Stimulated activated CD4-positive, alpha-beta T cell treated with anti-CD3 and anti-CD28 coated beads, Interleukin-15, amount 100 ng/mL, for 1 hour (primary cell): ENCODE measurements at places on chromosomes 1 and 21.

GRCh38 chr1:174165471-174166137 lies 6.3 kb downstream of the RABGAP1L start:
- DNase-seq = no peak

DNA sequence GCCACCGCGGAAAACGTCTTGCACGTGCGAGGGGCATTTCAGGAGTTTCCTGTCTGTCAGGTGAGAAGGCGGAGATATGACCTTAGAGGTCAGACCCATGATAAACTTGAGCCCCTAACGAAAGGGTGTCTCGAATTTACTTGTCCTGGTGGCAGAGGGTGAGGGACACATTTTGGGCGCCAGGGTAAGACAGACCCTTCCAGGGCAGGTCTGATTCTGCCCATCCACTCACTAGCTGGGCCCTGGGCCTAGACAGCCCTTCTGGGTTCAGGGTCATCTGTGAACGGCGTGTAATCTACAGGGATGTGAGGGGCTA lies 395 bp upstream of the CSRP1 start:
- no peak for DNase-seq

GRCh38 chr1:86184426-86184825 lies 27.9 kb upstream of the COL24A1 start:
- no peak for DNase-seq

DNA sequence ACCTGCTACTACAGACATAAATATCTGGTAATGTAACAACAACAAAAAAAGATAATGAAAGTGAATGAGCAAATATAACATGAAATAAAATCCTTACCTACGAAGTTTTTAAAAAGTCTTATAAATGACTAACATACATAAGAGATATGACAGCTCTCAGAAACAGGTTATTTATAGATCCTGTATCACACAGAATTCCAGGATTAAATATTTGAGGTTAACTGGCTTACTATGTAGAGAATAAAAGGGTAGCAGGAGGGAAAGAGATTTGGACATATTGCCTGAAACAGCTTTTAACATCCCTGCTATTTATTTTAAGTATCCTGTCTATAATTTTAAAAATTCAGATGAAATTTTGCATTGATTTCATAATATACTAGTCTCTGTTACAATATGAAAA lies 16.3 kb downstream of the MYSM1 start:
- DNase-seq = no peak

DNA sequence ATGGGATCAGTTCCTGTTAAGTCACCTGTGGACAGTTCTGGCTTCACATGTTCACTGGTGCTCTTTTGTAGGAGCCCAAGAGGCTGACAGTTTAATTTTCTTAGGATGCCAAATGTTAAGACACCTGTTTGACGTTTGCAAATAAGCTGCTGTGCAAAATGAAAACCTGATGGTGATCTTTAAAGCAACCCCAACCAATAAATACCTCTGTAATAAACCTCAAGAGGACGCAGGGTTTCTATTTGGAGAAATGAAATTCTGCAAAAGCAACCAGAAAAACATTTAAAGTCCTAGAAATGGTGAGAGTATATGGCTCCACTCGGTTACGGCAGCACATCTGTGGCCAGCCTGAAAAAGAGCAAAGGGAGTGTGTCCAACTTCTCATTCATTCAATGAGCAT lies 5.7 kb upstream of the RHEX start:
- no peak for DNase-seq

GRCh38 chr1:220680085-220680687 lies 10.0 kb upstream of the C1orf115 start:
- no peak for DNase-seq

DNA sequence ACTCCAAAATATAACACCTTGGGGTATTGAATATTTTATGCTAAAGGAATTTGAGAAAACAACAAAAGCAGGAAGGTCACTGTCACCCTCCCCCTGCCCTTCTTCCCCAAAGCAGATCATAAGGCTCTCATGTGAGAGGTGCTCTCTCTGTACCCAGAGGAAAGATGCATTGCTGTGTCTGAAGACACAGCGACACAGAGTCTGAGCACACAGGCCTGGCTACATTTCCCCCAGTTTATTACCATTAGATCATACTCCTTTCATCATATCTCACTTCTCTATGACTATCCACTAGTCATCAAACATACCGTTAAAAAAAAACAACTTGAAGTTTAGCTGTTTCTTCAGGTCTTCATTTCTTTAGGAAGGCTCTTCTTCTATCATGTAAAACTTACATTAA lies 127.1 kb downstream of the PPIAL4G start:
- no peak for DNase-seq

DNA sequence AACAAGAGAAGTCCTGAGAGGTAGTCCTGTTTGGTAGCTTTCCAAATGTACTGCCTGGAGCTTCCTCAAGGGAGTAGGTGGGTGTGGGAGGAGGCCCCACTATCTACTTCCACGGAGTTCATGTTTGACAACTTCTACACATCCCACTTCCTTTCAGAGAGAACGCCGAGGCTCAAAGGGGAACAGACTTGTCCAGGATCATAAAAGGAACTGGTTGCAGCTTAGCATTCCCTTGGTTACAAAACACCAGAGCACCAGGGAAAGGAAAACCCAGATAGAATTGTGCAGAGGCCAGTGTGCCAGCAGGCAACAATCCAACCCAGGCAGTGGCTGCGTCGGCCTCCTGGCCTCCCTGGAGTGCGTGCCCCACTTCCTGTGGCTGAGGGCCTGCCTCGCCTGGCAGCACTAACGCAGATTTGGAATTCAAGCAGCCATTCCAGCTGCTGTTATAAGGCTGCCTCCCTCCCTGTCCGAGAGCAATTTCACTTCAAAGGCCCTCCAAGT lies 4.2 kb upstream of the RAP1GAP start:
- DNase-seq = no peak

DNA sequence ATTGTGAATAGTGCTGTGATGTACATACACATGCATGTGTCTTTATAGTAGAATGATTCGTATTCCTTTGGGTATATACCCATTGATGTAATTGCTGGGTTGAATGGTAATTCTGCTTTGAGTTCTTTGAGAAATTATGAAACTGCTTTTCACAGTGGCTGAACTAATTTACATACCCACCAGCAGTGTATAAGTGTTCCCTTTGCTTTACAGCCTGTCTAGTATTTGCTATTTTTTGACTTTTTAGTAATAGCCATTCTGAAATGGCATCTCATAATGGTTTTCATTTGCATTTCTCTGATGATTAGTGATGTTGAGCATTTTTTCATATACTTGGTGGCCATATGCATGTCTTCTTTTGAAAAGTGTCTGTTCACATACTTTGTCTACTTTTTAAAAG lies 54.5 kb upstream of the FAM78B start:
- no peak for DNase-seq

- DNase-seq = no peak
These were observed 6.7 kb upstream of the RSRP1 start for GRCh38 chr1:25253911-25254310.

- DNase-seq = no peak
These were observed 10.9 kb downstream of the NRDC start for GRCh38 chr1:51867479-51868232.

DNA sequence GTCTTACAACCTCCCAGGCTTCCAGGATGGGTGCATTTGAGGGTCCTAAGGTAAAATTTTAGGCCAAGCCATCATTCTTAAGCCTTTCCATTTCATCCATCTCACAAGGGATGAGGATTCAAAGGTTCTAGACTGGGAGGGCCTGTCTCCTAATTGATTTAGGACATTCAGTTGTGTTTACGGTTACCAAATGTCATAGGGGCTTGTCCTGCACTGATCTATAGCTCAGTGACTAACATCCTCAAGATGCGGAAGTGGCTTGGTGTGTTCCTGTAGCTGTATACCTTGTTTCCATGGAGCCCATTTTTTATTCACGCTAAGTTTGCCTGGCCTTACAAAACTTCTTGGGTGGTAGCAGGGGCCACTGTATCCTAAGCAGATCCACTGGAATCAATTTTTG lies 52.8 kb downstream of the DUSP10 start:
- no peak for DNase-seq

- DNase-seq = no peak
These were observed 20.5 kb downstream of the GLIS1 start for GRCh38 chr1:53718443-53718842.

GRCh38 chr1:173995475-173995874 lies 26.7 kb downstream of the RC3H1 start:
- DNase-seq = no peak

DNA sequence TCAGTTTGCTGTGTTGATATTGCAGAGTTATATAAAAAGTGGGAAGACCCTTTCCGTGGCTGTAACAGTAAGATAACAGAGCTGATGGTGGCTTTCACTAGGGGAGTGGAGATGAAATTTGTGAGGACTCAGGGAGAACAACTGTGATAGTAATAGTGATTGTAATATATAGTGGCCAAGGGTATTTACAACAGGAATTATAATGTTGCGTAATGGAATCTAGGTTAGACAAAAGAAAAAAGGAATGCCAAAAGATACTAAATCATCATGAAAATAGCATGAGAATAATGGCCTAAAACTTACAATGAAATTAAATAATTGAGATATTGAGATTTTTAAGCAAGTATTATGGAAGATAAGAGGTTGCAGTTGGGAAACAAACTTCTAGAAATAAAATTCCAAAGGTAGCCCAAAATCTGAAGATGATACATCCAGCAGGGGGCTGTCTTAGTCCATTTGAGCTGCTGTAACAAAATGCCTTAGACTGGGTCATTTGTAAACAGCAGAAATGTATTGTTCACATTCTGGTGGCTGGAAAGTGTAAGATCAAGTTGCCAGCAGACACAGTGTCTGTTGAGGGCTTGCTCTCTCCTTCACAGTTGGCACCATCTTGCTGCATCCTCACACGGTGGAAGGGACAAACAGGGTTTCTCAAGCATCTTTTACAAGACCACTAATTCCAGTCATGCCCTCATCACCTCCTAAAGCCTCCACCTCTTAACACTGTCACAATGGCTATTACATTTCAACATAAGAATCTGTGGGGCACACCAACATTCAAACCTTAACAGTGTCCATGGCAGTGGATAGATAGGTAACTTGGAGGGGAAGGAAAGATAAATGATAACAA lies 711.2 kb downstream of the MRPL39 start:
- DNase-seq = no peak

DNA sequence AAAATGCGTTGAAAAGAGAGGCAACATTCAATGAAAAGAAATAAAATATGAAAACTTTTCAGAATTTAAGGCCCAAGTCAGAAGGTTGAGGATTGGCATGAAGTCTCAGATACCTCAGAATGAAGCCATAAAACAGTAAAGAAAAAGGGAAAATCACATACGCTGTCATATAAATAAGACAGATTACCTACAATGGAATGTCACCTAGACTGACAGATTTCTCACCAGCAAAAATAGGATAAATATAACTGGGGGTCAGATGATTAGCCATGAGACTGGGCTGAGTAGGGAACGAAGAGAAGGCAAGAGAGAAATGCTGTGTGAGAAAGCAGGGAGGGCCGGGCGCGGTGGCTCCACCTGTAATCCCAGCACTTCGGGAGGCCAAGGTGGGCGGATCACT lies 51.6 kb upstream of the DESI2 start:
- DNase-seq = no peak

DNA sequence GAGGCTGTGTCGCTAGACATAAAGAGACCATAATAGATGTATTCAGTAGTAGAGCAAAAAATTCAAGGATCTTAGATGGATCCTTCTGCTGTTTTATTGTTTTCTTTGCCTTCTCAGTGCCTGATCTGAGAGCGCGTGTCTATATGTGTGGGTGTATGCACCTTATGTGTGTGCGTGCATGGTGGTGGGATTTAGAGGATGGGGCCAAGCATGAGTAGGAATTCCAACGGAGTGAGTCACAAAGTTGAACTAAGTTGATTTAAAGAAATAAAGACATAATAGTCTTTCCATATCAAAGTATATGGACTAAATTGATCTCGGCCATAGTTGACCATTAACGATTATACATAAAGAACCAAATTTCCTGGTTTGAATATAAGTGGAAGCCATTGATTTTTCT lies 178.7 kb downstream of the CYYR1 start:
- no peak for DNase-seq

DNA sequence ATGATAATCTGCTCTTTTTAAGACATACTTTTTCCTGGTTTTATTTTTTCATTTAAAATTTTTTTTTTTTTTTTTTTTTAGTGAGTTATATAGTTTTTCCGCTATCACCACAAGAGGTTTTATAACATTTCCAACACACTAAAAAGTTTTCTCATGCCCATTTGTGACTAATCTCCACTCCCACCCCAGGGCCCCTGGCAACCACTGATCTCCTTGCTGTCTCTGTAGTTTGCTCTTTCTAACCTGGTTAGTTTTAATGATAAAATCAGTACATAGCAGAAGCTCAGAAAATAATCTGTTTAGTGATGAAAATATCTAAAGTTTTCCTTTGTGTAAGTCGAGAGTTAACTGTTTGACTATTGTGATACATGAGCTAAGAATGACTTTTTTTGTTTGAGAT lies 41.8 kb downstream of the IARS2 start:
- DNase-seq = no peak

DNA sequence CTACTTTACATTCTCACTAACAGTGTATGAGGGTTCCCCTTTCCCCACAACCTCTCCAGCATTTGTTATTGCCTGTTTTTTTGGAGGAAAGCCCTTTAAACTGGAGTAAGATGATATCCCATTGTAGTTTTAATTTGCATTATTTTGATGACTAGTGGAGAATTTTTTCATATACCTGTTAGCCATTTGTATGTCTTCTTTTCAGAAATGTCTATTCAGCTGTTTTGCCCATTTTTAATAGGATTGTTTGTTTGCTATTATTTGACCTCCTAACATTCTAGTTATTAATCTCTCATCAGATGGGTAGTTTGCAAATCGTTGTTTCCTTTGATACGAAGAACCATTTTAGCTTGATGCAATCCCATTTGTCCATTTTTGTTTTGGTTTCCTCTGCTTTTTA lies 165.0 kb downstream of the GLUL start:
- DNase-seq = no peak

- no peak for DNase-seq
These were observed 39.3 kb upstream of the EXOSC10 start for GRCh38 chr1:11138952-11139351.

- no peak for DNase-seq
These were observed 59.9 kb upstream of the CACNA1E start for GRCh38 chr1:181423301-181423918.

GRCh38 chr1:77282866-77283539 lies 1.2 kb downstream of the AK5 start:
- DNase-seq = no peak

DNA sequence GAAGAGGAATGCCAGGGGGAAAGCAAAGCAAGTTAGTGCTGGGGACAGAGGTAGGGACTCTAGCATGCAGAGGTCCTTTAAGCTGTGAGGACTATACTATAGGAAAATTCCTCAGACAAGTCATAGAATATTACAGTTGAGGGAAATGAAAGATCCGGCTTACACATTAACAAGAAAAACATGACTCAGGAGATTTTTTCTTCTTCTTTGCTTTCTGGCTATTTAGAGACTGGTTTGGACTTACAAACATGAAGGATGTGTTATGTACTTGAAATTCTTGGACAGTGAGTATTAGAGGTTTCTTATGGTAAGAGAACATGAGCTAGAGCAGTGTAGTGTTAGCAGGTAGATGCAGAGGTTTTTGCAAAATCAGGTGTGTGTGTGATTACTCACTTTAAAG lies 24.9 kb downstream of the USP25 start:
- DNase-seq = no peak
